Memory B cell (primary cell): ENCODE measurements at places on chromosomes 13 and 19.
A peak's percentile ranks its signal among the peaks of the same experiment; 100 is the strongest.

DNA sequence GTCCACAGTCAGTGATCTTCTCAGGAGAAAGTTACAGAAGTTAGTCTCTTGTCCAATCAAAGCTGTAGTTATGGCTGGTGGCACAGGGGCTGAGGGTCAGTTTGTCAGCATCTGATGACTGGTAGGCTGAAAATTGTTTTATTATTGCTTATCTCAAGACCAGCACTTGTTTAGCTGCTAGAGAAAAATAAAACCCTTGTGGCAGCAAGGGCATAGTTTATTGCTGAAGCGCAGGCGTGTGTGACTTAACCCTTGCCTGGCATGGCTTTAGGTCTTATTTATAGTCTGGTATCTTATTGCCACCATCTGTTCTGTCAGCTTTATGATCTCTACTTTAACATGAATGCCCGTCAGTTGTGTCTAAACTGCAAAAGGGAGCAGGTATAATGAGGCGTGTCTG lies 154.7 kb downstream of the USP12 start:
- no peak for DNase-seq

DNA sequence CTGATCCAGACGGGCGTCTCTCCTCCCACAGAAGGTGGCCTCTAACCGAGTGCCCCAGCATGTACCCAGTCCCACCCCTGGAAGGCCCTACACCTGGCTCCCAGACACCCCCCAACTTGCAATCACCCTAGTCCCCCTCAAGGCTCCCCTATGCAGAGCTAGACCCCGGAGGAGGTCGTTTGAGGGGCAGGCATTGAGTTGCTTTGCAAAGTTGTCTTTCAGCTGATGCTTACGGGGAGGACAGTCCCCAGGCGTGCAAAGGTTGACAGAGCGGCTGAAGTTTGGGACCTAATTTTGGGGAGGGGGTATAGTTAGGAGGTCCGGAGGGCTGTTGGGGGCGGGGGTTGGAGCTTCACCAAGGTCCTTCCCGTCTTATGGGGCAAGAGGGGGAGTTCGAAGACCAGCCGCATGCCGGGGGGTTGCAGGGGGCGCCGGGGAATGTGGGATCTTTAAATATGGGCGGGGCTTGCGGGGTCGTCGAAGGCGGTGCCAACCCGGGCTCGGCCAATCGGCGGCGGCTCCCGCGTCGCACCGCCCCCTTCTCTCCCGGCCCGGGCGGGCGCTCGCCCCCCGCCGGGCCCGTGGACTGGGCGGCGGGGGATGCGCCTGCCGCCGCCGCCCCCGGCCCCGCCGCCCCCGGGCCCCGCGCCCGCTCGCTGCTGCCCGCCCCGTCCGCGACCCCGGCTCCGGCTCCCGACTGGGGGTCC lies at the start of gene KCNN1:
Gene KCNN1 (plus strand): TSS at position 558 of the 707 bp plus-strand sequence. CDS start 6,782 bp downstream, outside the sequence.
- no peak for DNase-seq

GRCh38 chr19:42683917-42684513 lies 56.3 kb downstream of the PSG3 start:
- DNase-seq = peak; percentile 19

DNA sequence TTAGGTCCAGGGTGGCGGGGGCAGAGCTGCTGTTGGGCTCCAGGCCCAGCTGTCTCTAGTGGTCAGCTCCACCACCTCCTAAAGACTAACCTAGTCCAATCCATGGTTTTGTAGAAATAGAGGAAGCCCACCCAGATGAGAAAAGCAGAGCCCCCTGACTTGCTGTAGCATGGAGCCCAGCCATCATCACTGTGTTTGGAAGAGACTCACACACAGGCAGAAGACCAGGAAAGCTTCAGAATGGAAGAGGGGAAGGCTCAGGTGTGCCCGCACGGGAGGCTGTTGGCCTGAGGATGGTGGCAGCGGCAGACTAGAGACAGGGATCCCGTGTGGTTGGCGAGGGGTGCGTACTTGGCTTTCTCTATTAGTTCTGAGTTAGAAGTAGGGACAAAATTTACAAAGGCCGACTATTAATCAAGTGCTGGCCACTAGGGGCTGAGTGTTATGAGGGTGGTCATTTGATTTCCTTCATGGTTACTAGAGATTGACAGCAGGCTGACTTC lies 193.2 kb upstream of the SOX1 start:
- DNase-seq = no peak

- no peak for DNase-seq
These were observed 239.0 kb downstream of the RGCC start for GRCh38 chr13:41696163-41697003.

- no peak for DNase-seq
These were observed 98.7 kb upstream of the KL start for GRCh38 chr13:32917504-32917903.

DNA sequence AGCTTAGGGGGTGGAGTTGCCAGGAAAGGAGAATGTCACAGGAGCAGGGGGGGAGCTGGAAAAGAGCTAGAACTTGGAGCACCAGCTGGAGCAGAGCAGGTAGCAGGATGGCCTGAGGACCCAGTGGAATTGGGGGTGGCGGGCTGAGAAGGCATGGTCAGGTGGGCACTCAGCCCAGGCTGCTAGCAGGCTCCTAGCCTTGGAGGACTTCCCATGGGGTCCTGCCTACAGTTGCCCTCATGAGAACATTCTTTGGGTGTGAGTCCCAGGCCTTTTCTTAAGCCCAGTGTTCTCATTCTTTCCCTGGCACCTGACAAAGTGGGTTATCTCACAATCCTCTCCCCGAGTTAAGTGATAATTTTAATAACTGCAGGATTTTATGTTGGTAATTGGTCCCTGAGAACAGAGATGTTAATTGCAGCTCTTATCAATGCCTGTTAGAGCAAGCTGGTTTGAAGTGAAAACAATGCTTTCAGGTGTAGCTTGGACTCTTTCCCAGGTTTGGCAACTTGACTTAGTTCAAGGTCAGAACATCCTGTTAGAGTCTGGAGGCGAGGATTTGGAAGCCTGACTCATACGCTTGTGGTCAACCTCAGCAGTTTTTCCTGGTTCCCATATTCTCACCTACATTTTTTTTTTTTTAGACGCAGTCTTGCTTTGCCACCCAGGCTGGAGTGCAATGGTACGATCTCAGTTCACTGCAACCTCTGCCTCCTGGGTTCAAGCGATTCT lies 18.1 kb upstream of the OLFM4 start:
- DNase-seq = no peak

GRCh38 chr13:42073683-42074082 lies 25.2 kb downstream of the DGKH start:
- no peak for DNase-seq

GRCh38 chr19:41525989-41526388 lies 50.0 kb upstream of the CEACAM21 start:
- DNase-seq = no peak

GRCh38 chr19:10219678-10220077 lies 11.5 kb downstream of the S1PR2 start:
- no peak for DNase-seq

GRCh38 chr13:36163286-36163685 lies 32.1 kb upstream of the DCLK1 start:
- no peak for DNase-seq

DNA sequence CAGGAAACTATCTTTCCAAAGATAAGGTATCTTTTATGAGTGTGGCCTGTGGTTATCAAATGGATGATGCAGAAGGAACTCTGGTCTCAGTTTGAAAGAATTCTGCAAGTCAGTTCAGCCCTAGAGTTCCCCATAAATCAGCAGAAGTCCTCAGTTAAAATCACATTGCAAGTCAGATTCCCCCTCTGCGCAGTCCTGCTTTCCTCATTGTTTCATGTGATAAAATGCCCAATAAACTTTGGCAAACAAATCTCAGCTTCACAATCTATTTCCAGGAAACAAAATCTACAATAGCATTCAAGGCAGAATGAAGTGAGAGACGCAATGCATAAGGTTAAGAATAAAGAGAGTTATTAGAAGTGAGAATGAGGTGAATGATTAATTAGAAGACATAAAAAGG lies 216.3 kb upstream of the KLHL1 start:
- no peak for DNase-seq

DNA sequence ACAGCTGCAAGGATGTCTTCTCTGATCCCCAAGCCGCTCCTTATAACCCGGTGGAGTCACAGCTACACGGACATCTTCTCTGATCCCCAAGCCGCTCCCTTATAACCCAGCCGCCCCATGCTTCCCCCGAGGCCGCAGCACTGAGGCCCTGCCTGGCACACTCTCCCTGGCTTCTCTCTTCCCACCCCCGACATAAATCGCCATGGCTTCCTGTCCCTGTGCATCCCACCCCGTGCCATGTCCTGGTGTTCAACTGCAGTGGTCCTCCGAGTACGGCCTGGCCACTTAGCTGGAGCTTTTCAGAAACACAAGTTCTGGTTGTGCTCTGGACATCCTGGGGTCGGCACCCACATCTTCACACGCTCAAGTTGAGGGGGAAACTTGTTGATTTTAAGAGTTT lies 60.4 kb downstream of the RASA3 start:
- DNase-seq = no peak

GRCh38 chr19:18259893-18260292 lies 14.4 kb downstream of the IQCN start:
- DNase-seq = no peak

GRCh38 chr19:524062-524674 lies 7.4 kb upstream of the CDC34 start:
- DNase-seq = no peak

GRCh38 chr13:102466610-102467190 lies 64.9 kb upstream of the FGF14 start:
- DNase-seq = no peak

GRCh38 chr13:77807431-77808135 lies 110.1 kb downstream of the SLAIN1 start:
- DNase-seq = no peak

GRCh38 chr19:19261350-19262189 lies 11.5 kb downstream of the TM6SF2 start:
- DNase-seq = peak; percentile 32

DNA sequence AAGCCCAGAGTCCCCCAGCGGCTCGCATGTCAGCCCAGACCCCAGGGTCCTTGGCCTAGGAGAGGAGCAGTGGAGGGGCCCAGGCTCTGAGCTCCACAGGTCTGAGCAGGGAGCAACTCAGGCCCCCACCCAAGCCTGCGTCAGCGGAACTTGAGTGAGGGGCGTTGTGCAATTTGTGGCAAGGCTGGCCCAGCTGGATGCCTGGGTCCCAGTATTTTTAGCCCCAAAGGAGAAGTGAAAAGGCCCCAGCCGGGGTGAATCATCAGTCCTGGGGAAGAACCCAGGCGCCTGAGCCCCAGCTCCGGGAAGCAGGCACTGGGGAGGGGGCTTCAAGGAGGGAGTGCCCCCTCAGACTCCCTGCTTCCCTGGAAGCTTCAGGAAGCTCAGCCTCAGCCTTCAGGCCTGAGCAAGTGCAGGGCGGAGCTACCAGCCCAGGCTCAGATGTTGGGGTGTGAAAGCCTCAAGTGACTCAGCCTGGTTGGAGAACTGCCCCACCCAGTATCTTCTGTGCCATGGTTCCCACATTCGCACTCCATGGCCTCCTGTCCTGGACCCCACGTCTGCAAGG lies 7.2 kb downstream of the MED29 start:
- DNase-seq = no peak

- DNase-seq = no peak
These were observed 37.0 kb downstream of the IRS2 start for GRCh38 chr13:109749365-109749764.

- no peak for DNase-seq
These were observed 101.1 kb upstream of the FRY start for GRCh38 chr13:31930490-31930889.

DNA sequence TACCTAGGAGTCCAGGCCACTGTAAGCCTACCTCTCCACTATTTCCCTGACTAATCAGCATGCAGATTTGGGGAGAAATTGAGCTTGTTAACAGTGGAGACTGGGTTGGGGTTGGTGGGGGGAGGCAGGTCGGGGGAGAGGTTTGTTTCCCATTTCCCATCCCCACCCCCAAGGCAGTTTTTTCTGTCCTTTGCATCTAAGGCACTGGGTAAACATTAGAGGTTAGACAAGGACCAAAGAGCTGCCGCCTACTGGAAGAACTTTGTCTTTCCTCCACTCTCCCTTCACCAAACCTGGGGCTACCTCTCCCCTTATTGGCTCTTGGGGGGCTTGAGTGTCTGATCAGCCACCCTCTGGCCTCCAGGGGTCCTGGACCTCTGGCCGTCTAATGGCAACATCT lies 953 bp downstream of the KCNN4 start:
- no peak for DNase-seq

- no peak for DNase-seq
These were observed 149.6 kb downstream of the MIPEP start for GRCh38 chr13:23739596-23739995.

GRCh38 chr19:44722131-44723121 lies 23.5 kb downstream of the CEACAM16 start:
- DNase-seq = no peak
